ENCODE measurements at places on chromosomes 6 and 20. TPM values are rescaled to one million over a fixed set of nuclear protein-coding genes. Genes with fewer than 3 reads are reported as not detected.

DNA sequence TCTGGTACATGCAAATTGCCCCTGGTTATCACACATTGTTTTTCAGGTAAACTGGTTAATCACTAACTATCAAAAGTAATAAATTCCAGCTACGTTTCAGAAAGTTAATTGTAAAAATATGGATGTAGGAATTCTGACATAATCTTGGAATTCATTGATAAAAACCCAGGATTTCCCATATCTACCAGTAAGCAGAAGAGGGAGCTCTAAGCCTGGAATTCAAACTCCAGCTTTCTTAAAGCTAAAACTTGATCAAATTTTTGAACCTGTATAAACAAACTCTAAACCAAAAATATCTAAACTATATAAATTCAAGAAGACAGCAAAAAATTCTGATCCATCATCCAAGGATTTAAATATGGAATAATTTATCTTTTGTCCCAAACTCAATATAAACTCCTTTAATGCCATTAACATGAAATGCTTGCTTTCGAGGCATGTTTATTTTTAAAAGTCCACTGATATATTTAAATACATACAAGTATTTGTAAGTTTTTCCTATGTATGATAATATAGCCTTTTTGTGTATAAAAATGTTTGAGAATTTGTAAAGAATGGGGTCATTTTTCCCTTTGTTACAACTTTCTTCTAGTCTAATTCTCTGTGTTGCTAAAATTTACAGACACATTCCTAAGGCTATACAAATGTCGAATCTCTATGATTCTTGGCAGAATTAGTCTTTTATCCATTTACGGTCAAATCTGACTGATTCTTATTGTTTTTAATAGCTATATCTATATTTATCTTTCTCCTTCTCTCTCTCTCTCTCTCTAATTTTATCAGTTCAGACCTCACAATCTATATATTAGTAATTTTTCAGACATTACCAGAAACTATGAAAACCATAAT is 91.4 kb upstream of the RNF217 start:
- DNase-seq = no peak

- DNase-seq = no peak
These were observed 643 bp downstream of the DLGAP4 start for GRCh38 chr20:36306553-36307411.

GRCh38 chr6:82068721-82069120 is 178.8 kb downstream of the IBTK start:
- no peak for DNase-seq

DNA sequence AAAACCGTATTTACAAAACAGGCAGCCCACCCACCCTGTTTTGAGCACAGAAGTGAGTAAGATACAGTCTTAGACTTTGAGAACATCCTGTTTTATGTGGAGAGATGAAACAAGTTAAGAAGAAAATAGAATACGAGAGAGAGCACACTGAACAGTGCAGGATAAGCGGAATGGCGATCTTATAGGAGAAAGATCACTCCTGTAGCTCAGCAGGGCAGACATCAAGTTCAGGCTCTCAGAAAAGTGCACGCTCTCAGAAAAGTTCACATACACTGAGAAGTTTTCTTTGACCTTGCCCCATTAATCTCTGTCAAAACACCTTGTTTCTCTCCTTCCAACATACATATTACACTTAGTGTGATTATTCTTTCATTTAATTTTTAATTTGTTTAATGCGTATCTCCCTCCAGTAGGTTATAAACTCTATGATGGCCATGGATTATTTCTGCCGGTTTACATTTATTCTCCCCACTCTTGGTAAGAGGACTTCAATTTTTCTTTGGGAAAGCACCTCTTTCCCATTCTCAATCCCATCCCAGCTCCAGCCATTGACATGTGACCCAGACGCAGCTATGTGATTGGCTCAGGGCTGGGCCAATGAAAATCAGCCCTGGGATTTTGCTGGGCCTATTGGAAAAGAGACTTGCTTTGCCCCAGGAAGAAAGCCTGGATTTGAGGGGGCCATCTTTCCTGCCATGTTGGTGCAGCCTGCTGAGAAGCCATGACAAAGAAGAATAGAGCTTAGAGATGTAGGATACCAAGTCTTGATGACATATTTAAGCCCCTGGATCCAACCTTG is 16.2 kb downstream of the KCNB1 start:
- no peak for DNase-seq

- DNase-seq = no peak
These were observed 39.4 kb upstream of the MYLIP start for GRCh38 chr6:16089232-16090062.

DNA sequence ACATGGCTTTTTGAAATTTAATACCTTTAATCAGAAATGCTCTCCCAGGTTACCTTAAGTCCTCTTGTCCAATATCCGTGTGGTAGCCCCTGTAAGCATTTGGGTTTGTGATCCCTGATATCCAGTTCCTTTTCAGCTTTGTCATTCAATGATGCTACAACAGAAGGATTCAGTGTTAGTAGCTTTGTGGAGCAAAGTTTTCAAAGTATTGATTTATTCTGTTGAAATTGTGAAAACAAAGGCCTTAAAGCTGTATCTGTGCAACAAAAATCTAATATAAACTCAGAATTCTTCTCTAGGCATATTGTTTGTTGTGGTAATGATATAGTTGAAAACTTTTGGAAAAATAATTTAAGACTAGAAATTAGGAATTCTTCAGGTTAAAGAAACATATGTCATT is 91.9 kb downstream of the ADGRB3 start:
- DNase-seq = no peak

GRCh38 chr6:170237999-170238740 is 52.7 kb downstream of the DLL1 start:
- DNase-seq = no peak

GRCh38 chr6:170124836-170125235 is 166.0 kb downstream of the DLL1 start:
- DNase-seq = no peak

The FAM83D gene
- total RNA-seq = 1.8 TPM

The SMPDL3A gene
- total RNA-seq = 0.52 TPM

The APOBEC2 gene
- not detected for total RNA-seq

The HFE gene
- 0.08 TPM for total RNA-seq

The ZBTB46 gene
- 0.34 TPM for total RNA-seq

The RCAN2 gene
- not detected for total RNA-seq

The TUBE1 gene
- 28.2 TPM for total RNA-seq

Measured in CD4-positive, alpha-beta T cell (primary cell).